Endodermal cell (in vitro differentiated cells): ENCODE measurements at places on chromosomes 16 and 17. TPM values are rescaled to one million over a fixed set of nuclear protein-coding genes. Genes with fewer than 3 reads are reported as not detected.
A peak's percentile ranks its signal among the peaks of the same experiment; 100 is the strongest.

Gene WDR59
- total RNA-seq, result 92.0 and 105 TPM in 2 replicates

DNA sequence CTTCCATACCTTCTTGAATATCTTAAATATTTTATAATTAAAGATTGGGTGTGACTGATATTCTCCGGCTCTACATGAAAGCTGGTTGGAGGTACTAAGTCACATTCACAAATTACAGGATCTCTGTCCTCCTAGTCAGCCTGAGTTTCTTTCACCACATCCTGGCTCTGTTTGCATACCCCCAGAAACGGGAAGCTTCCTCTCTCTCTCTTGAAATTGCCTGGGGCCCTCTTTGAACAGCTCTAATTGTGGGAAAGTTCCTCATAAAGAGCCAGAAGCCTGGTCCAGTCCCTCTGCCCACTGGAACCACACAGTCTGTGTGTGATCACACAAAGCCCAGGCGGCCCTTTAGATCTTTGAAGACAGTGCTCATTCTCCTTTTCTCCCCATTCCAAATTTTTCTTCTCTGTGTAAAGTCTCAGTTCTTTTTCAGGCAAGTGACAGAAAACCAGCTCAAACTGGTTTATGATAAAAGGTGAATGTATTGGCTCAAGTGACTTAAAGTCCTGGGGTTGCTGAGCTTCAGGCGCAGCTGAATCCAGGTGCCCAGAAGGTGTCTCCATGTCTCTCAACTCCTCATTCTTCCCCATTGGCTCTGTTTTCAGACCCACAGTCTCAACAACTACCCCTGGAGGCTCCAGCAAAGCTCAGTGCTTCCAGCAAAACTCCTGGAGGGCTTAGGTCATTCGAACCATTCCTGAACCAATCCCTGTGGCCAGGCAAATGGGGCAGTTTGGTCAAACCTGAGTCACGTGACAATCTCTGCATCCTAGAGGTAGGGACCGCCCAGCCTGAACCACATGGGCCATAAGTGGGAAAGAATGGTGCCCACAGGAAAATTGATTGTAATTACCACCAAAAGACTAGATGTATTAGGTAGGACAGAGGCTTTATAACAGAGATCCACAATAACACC is 8.5 kb upstream of the RAI1 start:
- no peak for DNase-seq

Gene FHOD1
- 44.4 to 56.3 TPM (median 51.7 TPM) in 3 replicates for total RNA-seq

DNA sequence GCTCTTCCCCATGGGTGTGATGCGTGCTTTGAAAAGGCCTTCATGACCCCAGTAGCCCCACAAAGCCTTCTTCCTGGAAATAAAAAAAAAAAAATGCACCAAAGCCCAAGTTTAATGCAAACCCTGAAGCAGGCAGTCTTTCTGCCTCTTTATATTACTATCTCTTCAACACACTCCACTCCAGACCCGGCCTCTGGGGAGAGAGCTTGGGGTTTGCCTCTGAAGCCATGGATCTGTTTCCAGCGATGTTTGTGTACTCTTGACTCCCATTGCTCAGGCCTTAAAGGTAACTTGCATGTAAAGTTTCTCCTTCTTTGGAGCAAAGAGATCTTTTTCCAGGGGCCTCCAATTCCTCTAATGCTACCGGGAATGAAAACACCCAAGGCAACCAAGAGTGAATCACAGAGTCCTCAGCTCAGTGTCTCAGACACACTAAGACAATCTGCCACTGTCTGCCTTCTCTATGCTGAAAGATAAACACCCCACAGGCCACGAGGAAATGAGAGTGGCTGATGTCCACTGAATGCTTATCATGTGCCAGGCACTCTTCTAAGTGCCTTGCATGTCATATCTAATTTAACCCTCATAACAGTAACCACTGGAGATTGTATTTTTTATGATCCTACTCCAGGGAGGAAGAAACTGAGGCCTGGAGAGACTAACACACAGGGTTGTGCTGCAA is 56.4 kb upstream of the AKTIP start:
- no peak for DNase-seq

Gene PMFBP1
- total RNA-seq, result 1.7 and 2.1 TPM in 2 replicates

- no peak for DNase-seq
Measured at GRCh38 chr17:1785930-1786329, 24.1 kb downstream of the SERPINF1 start.

- DNase-seq, result no peak
Measured at GRCh38 chr16:76277460-76278030, 344 bp downstream of the CNTNAP4 start.

Gene DPEP2
- 0.20 TPM in 1 of 2 replicates, not detected in the other for total RNA-seq

Gene ABCC12
- 0.14 to 1.2 TPM (median 0.53 TPM) in 3 replicates for total RNA-seq

DNA sequence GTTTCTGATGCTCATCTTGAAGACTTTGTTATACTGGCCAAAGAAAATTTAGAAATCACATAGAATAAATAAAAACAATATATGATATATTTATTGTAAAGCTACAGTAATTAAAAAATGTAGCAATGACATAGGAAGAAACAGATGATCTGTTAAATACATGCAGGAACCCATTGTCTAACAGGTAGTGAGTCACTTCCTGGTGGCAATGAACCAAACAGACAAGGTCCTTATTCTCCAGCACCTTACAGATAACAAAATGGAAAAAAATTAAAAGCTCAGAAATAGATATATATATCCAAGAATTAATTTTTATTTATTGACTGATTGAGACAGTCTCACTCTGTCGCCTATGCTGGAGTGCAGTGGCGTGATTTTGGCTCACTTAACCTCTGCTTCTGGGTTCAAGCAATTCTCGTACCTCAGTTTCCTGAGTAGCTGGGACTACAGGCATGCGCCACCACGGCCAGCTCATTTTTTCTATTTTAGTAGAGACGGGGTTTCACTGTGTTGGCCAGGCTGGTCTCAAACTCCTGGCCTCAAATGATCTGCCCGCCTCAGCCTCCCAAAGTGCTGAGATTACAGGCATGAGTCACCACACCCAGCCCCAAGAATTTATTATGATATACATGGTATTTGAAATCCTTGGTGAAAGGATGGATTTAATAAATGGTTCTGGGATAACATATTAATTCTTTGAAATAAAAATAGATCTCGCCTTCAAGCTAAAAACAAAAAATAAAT is 7.5 kb downstream of the NETO2 start:
- no peak for DNase-seq

DNA sequence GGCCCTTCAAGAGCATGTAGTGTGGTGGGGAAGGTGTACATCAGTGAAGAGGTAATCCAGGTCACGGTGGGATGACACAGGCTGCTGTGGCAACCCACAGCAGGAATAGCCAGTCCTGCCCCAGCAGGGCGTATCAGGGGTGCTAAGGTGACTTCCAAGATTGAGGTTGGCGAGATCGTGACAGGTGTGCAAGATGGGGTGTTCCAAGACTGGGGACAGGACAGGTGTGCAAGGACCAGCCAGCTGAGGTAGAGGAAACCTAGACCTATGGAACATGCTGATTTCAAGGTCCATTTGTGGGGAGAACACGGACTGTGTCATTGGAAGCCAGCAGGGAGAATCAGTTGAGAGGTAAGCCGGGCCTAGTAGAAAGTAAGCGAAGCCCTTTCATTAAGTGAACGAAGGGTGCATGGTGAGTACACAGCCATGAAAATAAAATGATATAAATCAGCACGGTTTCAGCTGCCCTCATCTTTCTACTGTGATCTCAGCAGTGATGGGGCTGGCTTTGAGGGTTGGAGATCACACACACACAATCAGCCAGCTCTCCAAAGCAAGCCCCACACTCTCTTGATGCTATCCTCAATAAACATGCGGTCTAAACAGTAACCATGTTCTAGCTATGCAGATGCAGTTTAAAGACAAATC is 497.0 kb downstream of the WWOX start:
- DNase-seq, result no peak

GRCh38 chr17:18004345-18004744 is 31.7 kb downstream of the DRC3 start:
- DNase-seq, result peak; percentile 47

Gene TRIM37
- total RNA-seq, result 43.6 and 44.2 TPM in 2 replicates

DNA sequence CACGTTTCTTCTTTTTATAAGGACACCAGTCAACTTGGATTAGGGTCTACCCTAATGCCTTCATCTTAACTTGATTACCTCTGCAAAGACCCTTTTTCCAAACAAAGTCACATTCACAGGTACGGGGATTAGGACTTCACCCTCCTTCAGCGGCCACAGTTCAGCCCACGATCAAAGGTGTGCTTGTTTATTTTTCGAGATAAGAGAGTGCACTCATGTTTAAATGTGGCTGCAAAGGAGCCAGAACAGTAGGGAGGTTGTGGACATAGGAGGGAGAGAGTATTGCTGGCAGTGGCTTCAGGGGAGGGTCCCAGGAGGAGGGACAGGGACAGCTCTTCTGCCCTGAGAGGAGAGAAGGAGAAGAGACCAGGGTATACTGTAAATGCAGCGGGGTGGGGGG is 46.7 kb downstream of the MGAT5B start:
- no peak for DNase-seq

Gene TMEM88
- total RNA-seq, result 13.0 to 19.6 TPM (median 16.8 TPM) in 3 replicates

Gene SMCR8
- total RNA-seq, result 15.0 to 23.3 TPM (median 22.2 TPM) in 3 replicates

DNA sequence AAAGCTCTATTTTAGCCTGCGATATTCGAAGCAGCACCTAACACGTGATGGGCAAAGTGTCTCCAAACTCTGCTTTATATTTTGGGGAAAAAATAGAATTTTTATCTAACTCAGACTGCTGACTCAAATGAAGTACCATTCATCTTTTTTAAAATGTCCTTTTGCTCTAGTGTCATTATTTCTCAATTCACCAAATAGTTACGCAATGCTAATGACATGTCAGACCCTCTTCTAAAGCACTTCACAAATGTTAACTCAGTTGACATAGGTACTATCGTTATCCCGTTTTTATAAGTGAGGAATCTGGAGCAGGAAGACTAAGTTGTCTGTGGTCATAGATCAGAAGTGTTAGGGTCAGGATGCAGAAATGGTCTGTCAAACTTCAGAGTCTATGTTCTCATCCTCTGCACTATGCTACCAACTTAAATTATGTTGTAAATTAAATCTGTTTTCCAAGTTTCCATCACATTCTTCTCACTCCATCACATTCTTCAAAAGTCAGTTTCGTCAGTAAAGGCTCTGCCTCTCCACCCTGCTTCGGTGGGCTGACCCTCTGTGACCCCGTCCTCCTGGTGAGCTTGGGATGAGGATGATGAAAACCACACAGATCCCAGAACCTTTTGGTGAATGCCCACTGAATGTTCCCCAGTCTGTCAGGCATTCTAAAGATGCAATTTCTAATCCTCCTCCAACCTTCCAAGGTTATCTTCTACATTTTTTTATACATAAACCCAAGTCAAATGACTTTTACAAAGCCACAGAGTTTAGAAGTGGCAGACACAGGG is 102.8 kb downstream of the ADAMTS18 start:
- DNase-seq, result no peak

DNA sequence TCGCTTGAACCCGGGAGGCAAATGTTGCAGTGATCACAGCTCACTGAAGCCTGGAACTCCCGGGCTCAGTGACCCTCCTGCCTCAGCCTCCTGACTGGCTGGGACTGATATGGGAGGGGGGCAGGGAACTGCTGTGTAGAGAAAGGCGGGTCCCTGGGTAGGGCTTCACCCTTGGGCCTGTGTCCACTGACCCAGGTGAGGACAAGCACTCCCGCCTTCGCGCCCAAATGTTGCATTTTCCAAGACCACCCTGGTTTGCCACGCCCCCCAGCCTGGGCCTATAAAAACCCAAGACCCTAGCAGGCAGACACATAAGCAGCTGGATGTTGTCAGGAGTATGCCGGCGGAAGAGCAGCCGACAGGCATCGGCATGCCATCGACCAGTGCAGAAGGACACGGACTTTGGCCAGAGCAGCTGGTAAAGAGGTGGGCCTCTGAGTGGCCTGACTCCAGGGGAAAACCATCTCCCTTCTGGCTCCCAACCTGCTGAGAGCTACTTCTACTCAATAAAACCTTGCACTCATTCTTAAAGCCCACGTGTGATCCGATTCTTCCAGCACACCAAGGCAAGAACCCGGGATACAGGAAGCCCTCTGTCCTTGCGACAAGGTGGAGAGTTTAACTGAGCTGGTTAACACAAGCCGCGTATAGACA is 19.1 kb downstream of the SMYD4 start:
- DNase-seq, result no peak

- DNase-seq, result no peak
Measured at GRCh38 chr17:4898351-4898750, 985 bp upstream of the C17orf107 start.

DNA sequence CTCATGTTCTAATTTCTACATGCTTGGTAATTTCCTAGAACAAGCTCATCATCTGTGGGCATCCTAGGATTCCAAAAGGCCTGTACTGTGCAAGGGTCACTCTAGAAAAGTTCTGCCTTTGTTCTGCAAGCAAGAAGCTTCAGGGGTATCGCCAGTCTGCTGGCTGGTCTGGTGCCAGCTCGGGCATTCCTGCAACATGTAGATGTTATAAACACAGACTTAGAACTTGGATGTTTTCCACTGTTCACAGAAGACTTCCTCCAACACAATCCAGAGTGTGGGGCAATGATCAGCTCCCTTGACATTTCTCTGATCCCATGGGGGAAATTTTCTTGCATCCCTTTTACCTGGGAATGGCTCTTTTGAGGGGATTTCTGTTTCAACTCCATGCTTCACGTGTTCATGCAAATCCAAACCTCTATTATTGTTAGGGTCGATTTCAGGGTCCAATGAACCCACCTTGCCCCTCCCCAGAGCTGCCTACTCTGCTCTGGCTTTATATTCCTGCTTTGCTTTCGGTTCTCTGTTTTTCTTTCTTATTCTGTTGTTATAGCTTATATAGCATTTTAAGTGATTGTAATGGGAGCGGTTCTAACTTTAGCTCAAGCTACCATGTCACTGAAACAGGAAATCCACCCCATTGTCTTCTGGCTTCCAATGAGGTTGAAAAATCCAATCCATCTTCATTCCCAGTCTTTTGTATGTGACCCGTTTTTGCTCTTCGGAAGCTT is 25.3 kb downstream of the UBE2O start:
- DNase-seq, result no peak

Gene MATCAP1
- total RNA-seq, result 49.9 to 91.2 TPM (median 50.2 TPM) in 3 replicates

DNA sequence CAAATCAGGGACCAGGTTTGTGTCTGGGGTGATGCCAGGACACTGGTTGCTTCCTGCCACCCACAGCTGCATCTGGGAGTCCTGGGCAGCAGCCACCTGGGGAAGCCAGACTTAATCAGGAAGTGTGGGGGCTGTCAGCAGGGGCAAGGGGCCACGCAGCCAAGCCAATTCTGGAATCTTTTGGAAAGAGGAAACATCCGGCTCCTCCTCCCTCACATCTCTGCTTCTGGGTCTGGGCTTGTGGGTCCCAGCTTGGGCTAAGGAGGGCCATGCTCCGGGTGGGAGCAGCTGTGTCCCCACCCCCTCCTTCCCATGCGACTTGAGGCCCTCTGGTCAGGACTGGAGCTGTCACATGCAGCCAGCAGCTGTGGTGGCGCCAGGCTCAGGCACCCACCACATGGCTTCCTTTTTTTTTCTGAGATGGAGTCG is 37.0 kb upstream of the CCDC182 start:
- DNase-seq, result peak; percentile 68

- peak; percentile 92 for DNase-seq
Measured at GRCh38 chr17:67322042-67322787, 44.2 kb downstream of the PSMD12 start.

Gene C1QL1
- 1.4 to 1.9 TPM (median 1.9 TPM) in 3 replicates for total RNA-seq

GRCh38 chr17:48113201-48113676 is 5.7 kb downstream of the SNX11 start:
- no peak for DNase-seq

GRCh38 chr17:57107498-57108101 is 22.6 kb downstream of the AKAP1 start:
- peak; percentile 55 for DNase-seq

Gene C16orf89
- total RNA-seq, result 0.34 and 0.51 TPM in 2 replicates

- DNase-seq, result no peak
Measured at GRCh38 chr17:72761431-72761830, 331.1 kb downstream of the SLC39A11 start.
